ENCODE measurements at places on chromosomes 12 and 14.
A peak's percentile ranks its signal among the peaks of the same experiment; 100 is the strongest.

DNA sequence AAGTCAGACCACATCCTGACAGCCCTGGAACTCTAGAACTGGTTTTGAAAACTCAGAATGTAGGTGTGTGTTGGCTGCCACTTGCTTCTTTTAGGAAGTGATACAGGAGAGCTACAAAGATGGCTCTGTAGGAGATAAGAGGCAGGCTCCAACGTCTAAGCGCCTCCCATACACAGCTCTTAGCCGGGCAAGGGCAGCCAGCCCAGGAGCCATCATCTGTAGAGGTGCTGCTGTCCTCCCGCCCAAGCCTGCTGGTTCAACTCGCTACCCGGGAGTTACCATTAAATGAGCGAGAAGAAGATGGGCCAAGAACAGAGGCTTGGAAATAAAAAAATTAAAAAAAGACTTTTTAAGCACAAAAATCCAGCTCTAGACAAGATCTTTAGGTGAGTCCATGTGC is 61.2 kb upstream of the DIO3 start:
- H3K4me1 ChIP-seq: no peaks in the 10 kb centered on the region
- no peak overlapping the region for H3K4me3 ChIP-seq
- DNase-seq: no peak
- no peaks in the 10 kb centered on the region for H3K36me3 ChIP-seq

DNA sequence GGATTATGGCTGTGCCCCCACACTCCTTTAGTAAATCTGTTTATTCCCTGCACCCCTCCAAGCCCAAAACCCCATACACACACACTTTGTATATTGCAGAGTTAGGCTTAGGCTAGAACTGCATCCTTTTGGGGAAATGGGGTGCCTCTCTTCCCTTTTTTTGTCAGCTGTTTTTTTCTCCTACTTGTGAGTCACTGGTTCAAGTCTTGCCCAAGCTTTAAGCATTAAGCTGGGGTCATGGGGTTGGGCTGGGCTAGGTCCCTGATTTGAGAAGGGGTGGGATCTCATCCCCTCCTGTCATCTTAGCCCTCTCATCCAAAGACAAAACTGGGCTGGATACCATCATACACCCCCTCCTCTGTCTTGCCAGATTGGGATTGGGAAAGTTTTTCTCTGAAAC is 1.6 kb downstream of the LRP1 start:
- no peak overlapping the region for H3K27ac ChIP-seq
- no peak overlapping the region for H3K4me3 ChIP-seq
- no peak for DNase-seq
- no peaks in the 10 kb centered on the region for H3K36me3 ChIP-seq
- peaks cover 16% of the 10 kb centered on the region for H3K4me1 ChIP-seq

DNA sequence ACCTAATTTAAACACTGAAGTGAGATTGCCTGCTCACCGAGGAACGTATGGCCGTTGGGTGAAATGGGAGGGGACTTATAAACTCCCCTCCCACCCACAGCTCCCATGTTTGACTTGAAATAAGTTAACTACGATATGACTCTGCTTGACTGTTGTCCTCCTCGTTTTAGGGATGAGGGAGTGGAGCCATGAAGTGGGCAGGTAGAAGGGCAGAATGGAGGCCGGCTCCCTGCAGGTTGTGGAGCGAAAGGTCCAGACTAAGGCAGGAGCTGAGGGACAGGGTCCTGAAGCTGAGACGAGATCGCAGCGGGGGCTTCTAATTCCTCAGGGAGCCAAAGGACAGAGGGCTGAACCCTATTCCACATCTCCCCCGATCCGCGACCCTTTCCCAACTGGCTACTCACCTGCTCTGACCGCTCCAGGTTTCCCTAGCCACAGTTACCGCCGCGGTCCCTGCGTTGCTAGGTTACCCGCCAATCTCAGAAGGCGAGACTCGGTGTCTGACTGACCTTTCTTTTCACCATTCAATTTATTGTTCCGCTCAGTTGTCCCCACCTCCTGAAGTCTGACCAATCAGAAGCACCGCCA is 577 bp upstream of the TPCN1 start:
- H3K4me3 ChIP-seq: peak overlapping the region; percentile 24
- no peak for DNase-seq
- H3K27me3 ChIP-seq: no peaks in the 10 kb centered on the region

- peak overlapping the region; percentile 21 for H3K4me3 ChIP-seq
- peak overlapping the region; percentile 86 for H3K27ac ChIP-seq
- no peak for DNase-seq
- peaks cover 41% of the 10 kb centered on the region for H3K4me1 ChIP-seq
Measured at GRCh38 chr14:51845811-51846210, 14.6 kb upstream of the GNG2 start.

DNA sequence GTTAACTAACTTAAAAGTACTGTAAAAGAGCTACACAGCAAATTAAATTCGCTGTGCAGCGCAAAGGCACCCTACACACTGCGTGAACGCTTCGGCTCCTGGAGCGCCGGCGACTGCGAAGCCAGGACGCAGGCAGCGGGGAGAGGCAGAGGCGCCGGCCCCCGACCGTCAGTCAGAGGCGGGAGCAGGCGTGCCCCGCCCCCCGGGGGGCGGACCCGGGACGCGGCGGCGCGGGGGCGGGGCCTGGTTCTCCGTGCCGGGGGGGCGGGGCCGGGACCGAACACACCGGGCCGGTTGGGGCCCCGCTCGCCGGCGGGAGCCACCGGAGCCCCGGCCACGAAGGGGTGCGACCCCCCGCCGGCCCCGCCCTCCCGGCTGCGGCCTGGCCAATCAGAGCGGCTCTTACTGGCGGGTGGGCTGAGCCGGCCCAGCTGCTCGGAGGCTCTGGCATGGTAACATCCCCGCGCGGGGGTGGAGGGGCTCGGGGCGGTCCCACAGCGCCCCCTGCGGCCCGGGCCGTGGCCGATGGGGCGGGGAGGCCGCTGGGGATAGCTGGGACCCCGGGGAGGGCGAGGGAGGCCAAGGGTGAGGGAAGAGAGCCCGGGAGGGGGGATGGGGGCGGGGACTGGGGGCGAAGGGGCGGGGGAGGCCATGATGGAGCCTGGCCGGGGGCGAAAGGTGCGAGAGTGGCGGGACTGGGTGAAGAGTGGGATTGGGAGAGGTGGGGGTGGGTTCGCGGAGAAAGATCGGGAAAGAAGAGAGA is at the start of gene PRPF40B:
TSS of gene PRPF40B (plus strand) at position 420 of the 763 bp plus-strand sequence. CDS start at position 450, 30 bp downstream.
- DNase-seq: peak; percentile 92
- H3K36me3 ChIP-seq: no peaks in the 10 kb centered on the region
- peak within 1 kb of the TSS; percentile 84 for H3K27ac ChIP-seq
- H3K27me3 ChIP-seq: peaks cover 12% of the 10 kb centered on the region

- H3K27me3 ChIP-seq: no peaks in the 10 kb centered on the region
- no peak overlapping the region for H3K27ac ChIP-seq
- no peaks in the 10 kb centered on the region for H3K4me1 ChIP-seq
- H3K4me3 ChIP-seq: no peak overlapping the region
Measured at GRCh38 chr14:64951724-64952123, 9.2 kb upstream of the GPX2 start.

GRCh38 chr12:88733008-88733407 is 152.7 kb upstream of the KITLG start:
- H3K27ac ChIP-seq: no peak overlapping the region
- H3K36me3 ChIP-seq: no peaks in the 10 kb centered on the region
- H3K4me1 ChIP-seq: no peaks in the 10 kb centered on the region
- H3K4me3 ChIP-seq: no peak overlapping the region

GRCh38 chr14:78425330-78425729 is 255.2 kb downstream of the NRXN3 start:
- H3K4me1 ChIP-seq: 0 out of 2 replicates have a peak, but pooled peaks cover 3% of the 10 kb centered on the region
- no peak overlapping the region for H3K4me3 ChIP-seq
- H3K36me3 ChIP-seq: no peaks in the 10 kb centered on the region
- H3K27ac ChIP-seq: no peak overlapping the region
- DNase-seq: no peak
- H3K27me3 ChIP-seq: no peaks in the 10 kb centered on the region

GRCh38 chr14:92930737-92931602 is 8.0 kb downstream of the CHGA start:
- H3K4me1 ChIP-seq: no peaks in the 10 kb centered on the region
- H3K36me3 ChIP-seq: peaks cover 2% of the 10 kb centered on the region
- H3K27me3 ChIP-seq: no peaks in the 10 kb centered on the region
- no peak for DNase-seq

GRCh38 chr14:92984896-92985295 is 61.9 kb downstream of the CHGA start:
- DNase-seq: no peak
- no peaks in the 10 kb centered on the region for H3K27me3 ChIP-seq

DNA sequence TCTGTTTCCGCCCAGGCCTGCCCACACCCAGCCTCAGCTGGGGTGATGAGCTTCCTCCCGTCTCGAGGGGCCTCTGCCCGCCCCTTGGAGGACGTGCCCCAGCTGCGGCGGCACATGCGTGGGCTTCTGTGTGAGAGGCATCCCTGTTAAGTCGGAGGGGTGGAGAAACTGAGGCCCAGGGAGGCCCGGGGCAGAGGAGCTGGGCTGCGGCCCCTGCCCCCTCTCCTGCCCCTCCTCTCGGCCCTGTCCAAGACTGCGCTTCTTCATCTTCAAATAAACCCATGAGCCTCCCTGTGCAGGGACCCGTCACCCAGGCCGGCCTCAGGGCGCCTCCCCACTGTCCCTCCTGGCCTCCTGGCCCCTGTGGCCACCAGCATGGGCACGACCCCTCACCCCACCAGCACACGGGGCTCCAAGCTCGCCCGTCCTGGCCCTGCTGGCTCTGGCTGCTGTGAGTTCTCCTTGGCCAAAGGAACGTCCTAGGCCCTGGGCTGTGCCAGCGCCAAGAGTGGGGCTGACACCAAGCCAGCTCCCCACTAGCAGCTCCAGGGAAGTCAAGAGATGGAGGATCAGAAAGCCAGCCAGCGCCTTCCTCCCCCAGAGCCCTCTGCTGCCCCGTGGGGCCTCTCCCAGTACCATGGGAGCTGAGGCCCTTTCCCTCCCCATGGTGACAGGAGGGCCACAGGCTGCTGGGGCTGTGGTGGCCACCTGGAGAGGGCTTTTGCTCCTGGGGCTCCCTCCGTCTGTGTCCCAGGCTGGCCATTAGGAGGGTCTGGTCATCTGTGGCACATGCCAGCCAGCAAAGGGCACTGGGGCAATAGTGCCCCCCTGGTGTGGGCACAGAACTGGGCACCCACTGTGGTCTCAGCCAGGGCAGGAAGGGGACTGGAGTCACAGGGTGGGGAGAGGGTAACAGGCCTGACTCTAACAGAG is 180.4 kb downstream of the KIF26A start:
- no peak overlapping the region for H3K4me3 ChIP-seq
- no peak for DNase-seq
- H3K27ac ChIP-seq: no peak overlapping the region
- H3K36me3 ChIP-seq: no peaks in the 10 kb centered on the region

DNA sequence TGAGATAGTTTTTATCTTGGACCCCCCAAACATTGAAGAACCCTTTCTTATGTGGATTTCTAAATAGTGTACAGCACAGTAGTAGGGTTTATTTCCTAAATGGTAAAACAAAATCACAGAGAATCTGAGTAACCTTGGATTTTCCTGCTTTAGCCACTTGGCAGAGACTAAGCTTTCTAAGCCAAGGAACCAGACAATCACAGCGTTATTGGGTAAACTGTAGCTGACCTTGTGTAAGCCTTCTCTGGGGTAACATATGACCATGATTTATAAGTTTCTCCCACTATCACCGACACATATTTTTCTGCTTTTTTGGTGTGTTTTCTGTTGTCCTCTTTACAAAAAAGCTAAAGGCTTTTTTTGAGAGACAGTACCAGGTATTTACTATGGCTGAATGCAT is 136.3 kb upstream of the PZP start:
- no peaks in the 10 kb centered on the region for H3K36me3 ChIP-seq
- no peak for DNase-seq
- H3K27ac ChIP-seq: no peak overlapping the region
- 0 out of 2 replicates have a peak, but pooled peaks cover 6% of the 10 kb centered on the region for H3K4me1 ChIP-seq
- no peaks in the 10 kb centered on the region for H3K27me3 ChIP-seq

GRCh38 chr12:122040579-122041386 is 19.1 kb downstream of the BCL7A start:
- H3K36me3 ChIP-seq: peaks cover 85% of the 10 kb centered on the region
- H3K27ac ChIP-seq: no peak overlapping the region
- H3K4me3 ChIP-seq: no peak overlapping the region
- H3K27me3 ChIP-seq: no peaks in the 10 kb centered on the region
- no peaks in the 10 kb centered on the region for H3K4me1 ChIP-seq

- no peak overlapping the region for H3K27ac ChIP-seq
- H3K4me3 ChIP-seq: no peak overlapping the region
- no peaks in the 10 kb centered on the region for H3K4me1 ChIP-seq
- H3K27me3 ChIP-seq: no peaks in the 10 kb centered on the region
Measured at GRCh38 chr12:19819231-19819630, 379.9 kb downstream of the AEBP2 start.

- H3K36me3 ChIP-seq: no peaks in the 10 kb centered on the region
- peak; percentile 8 for DNase-seq
- no peak overlapping the region for H3K27ac ChIP-seq
- H3K27me3 ChIP-seq: peaks cover 4% of the 10 kb centered on the region
Measured at GRCh38 chr14:72318648-72319047, 386.4 kb downstream of the RGS6 start.

DNA sequence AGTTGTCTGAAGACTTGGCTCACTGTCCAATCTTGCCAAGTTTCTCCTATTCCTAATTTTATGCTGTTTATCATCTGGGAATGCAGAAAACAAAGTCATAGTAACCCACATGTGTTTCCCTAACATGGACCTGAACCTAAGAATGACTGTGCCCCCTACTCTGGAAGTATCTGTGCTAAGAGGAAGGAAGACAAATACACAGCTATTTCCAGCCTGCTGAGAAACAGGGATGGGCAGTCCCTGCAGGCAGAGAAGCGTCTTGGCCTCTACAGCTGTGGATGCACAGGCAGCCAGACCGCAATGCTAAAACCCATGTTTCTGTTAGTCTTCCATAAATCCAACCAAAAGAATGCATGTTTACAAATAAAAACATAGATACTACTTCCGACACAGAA is 56.2 kb downstream of the DUSP16 start:
- H3K4me3 ChIP-seq: no peak overlapping the region
- H3K36me3 ChIP-seq: no peaks in the 10 kb centered on the region
- H3K27ac ChIP-seq: no peak overlapping the region
- H3K27me3 ChIP-seq: peaks cover 7% of the 10 kb centered on the region

- no peak overlapping the region for H3K27ac ChIP-seq
- H3K27me3 ChIP-seq: peaks cover 8% of the 10 kb centered on the region
- no peaks in the 10 kb centered on the region for H3K36me3 ChIP-seq
- no peaks in the 10 kb centered on the region for H3K4me1 ChIP-seq
- H3K4me3 ChIP-seq: no peak overlapping the region
Measured at GRCh38 chr12:1814266-1814665, 6.1 kb upstream of the LRTM2 start.

DNA sequence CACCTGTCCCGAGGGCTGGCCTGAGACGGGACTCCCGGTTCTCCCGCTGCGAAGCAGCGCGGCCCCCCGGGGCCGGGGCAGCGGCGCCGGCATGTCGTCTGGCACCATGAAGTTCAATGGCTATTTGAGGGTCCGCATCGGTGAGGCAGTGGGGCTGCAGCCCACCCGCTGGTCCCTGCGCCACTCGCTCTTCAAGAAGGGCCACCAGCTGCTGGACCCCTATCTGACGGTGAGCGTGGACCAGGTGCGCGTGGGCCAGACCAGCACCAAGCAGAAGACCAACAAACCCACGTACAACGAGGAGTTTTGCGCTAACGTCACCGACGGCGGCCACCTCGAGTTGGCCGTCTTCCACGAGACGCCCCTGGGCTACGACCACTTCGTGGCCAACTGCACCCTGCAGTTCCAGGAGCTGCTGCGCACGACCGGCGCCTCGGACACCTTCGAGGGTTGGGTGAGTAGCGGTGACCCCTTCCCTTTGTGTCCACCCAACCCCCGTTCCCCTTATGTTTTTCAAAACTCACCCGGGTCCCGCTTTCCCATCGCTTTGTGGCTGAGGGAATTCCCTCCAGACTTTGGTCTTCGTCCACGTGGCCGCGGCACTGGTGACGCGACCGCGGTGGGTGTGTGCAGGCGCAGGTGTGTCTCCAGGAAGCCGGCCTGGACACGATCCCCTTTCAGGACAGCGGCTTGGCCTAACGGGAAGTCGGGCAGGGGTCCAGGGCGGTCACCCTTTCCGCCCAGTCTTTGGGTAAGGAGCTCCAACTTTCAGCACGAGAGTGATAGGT is 826 bp downstream of the PRKCH start:
- H3K4me1 ChIP-seq: peaks cover 47% of the 10 kb centered on the region
- H3K27ac ChIP-seq: peak overlapping the region; percentile 84
